Calu3 (cell line): ENCODE measurements at places on chromosomes 1 and 21.
A peak's percentile ranks its signal among the peaks of the same experiment; 100 is the strongest.

- DNase-seq, result no peak
These were observed 23.5 kb upstream of the COL6A1 start for GRCh38 chr21:45957981-45958600.

DNA sequence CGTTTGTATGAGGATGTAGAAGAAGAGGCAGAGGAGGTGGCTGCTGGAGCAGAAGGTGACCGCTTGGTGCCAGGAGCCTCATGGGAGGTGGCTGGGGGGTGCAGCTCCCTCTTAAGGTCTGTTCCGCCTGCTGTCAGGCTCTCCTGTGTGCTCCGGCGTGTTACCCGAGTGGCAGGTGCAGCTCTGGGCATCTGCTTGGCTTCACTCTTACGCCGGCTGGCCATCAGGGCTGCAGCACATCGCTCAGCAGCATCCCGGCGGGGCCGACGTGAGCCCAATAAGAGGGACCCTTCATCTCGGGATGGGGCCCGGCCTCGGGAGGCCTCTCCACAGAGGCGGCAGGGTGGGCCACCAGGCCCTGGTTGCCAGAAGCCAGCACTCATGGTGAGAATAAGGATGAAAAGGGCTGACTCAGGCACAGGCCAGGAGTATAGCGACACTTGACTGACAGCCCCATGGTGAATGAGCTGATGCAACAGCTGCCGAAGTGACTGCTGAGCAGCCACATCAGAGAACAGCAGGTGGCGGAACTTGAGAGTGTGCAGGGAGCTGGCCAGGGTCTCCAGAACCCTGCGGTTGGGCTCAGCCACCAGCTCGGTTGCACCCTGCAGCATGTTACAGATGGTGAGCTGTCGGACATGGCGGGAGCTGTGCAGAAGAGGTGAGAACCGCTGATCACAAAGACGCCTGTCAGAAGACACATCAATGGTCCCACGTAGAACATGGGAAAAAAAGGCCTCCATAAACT lies 17.5 kb downstream of the LRRC41 start:
- no peak for DNase-seq

GRCh38 chr1:40708750-40709099 lies 17.2 kb downstream of the NFYC start:
- DNase-seq, result no peak

GRCh38 chr1:208025031-208025430 lies 114.1 kb upstream of the CD34 start:
- no peak for DNase-seq

- DNase-seq, result no peak
These were observed 68.1 kb downstream of the SH3BGR start for GRCh38 chr21:39519835-39520234.

DNA sequence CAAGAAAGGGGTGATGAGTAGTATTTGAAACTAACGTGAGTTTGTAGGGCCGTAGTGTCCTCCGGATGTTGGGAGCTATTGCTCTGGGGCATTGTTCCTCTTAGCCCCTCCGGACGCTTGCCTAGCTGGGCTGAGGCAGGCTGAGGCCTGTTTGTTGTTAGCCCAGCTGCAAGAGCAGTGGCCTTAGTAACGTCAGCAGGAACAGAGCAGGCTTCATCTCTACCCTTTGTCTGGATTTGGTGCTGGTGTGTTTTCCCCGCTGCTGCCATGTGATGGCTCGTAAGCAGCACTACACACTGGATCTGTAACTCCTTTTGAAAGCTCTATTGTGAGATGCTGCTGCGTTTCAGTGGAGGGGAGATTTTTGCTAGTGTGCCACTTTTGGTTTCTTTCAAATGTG lies 57.6 kb downstream of the DNM3 start:
- no peak for DNase-seq

DNA sequence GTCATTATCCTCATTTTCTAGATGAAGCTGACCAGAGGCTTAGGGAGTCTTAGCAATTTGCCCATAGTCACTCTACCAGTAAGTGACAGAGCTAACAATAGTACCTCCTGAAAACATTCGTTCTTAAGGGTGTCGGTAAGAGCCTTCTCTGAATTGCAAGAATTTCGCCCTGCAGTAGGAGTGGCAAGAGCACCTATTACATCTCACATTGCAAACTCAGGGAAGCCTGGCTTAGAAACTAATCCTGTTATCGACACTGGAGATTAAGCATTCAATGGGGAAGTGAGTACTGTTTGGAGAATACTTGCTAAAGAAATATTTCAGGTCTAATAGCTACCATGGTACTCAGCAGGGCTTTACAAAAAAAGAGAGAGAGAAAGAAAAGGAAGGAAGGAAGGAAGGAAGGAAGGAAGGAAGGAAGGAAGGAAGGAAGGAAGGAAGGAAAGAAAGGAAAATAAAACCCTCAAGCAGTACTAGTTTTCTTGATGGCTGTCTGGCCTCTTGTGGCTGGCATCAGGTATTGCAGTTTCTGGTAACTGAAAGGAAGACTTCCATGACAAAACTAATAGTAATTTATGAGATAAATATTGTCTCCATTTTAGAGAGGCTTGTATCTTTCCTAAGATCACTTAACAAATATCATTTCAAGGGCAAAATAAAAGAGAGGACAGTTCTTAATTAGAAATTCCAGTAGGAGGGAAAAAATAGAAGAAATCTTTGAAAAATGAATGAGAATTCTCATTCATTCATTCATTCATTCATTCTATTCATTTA lies 10.4 kb downstream of the C1orf226 start:
- peak; percentile 35 for DNase-seq

GRCh38 chr1:234686035-234686434 lies 76.1 kb upstream of the IRF2BP2 start:
- DNase-seq, result no peak

- peak; percentile 85 for DNase-seq
These were observed 93.9 kb downstream of the ADCY10 start for GRCh38 chr1:167819849-167820683.

GRCh38 chr21:37425001-37425400 lies 58.4 kb downstream of the DYRK1A start:
- no peak for DNase-seq

DNA sequence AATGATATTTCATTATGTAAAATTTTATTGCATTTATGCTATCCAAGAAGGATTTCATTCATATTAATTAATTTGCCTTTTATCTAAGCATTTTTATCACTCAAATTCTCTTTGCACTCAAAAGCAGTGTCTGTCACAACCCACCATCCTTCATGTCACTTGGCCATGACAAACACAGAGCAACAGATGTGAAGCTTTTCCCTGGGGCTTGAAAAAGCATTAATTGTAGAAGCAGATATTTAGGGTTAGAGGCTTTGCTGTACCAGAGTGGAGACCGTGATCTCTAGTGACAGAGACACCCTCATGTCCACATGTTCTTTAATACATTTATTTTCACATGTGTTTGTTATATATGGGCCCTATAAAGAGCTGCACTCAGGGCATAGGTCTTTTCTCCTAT lies 230.5 kb downstream of the SPATA17 start:
- DNase-seq, result no peak

GRCh38 chr1:12078938-12079861 lies 16.1 kb downstream of the TNFRSF8 start:
- DNase-seq, result peak; percentile 32

DNA sequence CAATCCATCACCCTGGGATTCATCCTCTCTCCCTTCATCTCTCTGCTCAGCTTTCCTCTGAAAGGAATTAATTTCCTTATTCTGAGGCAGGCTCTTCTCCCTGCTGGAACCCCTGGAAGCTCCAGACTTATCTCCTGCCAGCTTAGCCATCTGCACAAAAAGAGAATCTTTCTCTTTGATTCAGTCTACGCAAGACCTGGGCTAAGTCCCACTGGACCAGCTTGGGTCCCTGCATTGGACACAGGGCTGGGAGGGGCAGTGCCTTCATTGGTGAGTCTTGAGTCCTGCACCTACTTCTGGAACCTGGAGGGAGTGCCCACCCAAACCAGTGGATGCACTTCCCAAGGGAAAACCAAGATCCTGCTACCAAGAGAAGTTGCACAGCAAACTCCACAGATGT lies 271.7 kb upstream of the CSF3R start:
- DNase-seq, result no peak

GRCh38 chr1:163875200-163875926 lies 553.6 kb downstream of the NUF2 start:
- no peak for DNase-seq

DNA sequence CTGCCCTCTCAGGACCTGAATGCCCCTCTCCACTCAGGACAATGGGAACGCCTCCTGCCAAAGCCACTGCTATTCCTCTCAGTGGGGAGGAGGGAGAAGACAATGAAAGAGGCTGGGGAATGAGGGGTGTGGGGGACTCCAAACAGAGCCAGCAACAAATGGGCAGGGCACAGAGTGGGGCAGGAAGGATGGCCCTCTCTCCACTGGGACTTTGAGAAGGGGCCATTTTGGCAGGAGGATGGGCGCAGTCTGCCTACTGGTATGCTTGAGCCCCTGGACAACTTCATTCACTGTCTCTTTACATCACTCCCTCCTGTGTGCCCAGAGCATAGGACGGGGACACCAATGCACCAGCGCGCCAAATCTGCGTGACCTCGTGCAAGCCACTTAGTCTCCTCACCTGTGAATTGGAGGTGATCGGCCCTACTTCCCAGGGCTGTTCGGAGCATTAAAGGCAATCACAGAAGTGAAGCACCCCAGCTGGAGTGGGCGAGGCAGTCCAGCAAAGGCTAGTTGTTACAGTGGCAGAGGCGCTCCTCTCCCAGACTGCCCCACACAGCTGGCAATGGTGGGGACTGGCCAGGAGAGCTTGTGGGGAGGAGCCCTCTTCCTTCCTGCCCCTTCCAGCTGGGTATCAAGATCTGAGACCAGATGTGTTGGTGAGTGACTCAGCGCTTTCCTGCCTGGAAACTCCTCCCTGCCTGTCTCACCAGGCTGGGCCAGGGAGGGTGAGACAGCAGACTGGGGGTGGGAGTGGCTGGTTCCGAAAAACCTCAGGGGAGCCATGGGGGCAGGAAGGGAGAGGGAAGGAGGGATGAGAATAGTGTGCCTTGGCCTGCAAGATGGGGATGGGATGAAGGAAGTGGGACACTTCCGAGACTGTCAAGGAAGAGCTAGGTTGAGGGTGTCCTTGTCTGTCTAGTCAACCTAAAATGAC lies 22.4 kb upstream of the SYNC start:
- peak; percentile 49 for DNase-seq

DNA sequence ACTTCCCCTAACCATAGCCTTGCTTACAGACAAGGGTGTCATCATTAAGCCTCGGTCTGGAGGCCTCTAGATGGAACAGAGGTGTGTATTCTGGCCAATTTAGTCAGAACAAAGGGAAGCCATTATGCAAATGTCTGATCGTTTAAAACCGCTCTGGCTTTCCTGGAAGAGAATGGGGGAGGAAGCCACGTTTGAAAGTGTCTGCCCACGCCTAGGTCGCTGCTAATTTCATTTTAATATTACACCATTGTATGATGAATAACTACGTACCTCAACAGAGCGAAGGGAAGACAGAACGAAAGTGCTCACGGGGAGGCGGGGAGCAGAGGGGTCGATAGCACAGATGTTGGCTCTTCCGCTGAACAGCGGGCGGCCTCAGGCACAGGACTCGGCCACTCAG lies 41.1 kb upstream of the CSF3R start:
- DNase-seq, result no peak

- peak; percentile 37 for DNase-seq
These were observed 273.8 kb downstream of the KCNJ6 start for GRCh38 chr21:37642493-37642892.

DNA sequence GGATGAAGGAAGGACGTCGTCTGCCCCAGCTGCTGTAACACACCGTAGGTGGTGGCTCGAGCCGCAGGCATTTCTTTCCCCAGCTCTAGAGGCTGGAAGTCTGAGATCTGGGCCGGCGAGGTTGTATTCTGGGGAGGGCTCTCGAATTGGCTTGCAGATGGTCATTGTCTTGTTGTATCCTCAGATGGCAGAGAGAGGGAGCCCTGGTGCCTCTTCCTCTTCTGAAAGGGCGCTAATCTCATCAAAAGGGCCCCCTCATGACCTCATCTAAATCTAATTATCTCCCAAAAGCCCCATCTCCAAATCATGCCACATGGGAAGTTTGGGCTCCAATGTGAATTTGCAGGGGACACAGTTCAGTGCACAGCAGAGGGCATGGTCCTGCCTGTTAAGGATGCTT lies 109.0 kb downstream of the SIK1 start:
- DNase-seq, result no peak

DNA sequence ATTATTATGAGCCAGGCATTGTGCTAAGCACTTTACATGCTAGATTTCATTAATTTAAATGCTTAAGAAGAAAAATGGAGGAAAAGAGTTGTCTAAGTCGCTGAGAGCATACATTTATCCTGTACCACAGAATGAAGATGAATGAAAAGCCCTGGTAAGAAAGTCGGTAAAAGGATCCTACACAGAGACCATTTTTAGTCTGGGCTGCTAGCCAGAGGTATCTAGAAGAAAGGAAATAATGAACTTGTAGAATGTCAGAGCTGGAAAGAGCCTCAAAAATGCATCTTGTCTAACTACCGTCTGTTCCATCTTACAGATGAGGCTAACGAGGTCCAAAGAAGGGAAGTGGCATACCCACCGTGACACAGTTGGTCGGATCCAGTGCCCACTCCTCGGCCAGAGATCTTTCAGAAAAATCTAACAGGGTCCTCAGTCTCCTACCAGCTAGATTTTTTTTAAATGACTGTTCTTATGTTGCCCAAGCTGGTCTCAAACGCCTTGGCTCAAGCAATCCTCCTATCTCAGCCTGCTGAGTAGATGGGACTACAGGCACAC lies 12.2 kb upstream of the TNR start:
- no peak for DNase-seq

- peak; percentile 60 for DNase-seq
These were observed 24.8 kb upstream of the RNF19B start for GRCh38 chr1:32989160-32990050.

DNA sequence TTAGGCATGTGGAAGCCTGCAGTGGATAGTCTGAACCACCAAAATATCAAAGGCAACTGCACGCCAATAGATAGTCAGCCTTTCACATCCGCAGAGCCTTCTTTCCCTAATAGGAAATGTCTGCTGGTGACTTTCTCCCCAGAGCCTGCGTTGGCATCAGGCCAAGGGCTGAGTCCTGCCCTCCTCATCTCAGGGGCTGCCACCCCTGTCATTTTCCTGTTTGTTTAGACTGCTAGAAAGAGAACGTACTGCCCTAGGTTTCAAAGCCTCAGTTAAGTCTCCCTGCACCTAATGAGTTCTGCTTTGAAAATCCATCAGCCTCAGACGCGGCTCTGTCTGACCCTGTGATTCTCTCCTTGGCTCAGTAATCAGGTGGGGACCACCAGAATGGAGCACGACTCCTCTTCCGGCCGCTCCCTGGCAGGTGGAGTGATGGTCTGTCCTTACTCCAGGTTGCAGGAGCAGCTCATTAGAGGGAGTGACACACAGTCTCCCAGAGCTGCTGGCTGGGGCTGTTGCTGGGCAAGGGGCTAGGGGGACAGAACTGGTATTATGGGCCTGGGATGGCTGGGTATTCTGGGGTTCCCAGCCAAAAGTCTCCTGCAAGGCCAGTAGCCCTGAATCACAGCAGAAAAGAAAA lies 27.3 kb downstream of the STUM start:
- DNase-seq, result no peak

GRCh38 chr1:153693466-153693865 lies 15.0 kb downstream of the NPR1 start:
- no peak for DNase-seq
